ENCODE measurements at places on chromosomes 5 and 9. TPM values are rescaled to one million over a fixed set of nuclear protein-coding genes. Genes with fewer than 3 reads are reported as not detected.

The DAPK1 gene
- polyA plus RNA-seq = 65.9 TPM

The OR13D1 gene
- polyA plus RNA-seq = not detected

The LAMC3 gene
- 31.2 TPM for polyA plus RNA-seq

DNA sequence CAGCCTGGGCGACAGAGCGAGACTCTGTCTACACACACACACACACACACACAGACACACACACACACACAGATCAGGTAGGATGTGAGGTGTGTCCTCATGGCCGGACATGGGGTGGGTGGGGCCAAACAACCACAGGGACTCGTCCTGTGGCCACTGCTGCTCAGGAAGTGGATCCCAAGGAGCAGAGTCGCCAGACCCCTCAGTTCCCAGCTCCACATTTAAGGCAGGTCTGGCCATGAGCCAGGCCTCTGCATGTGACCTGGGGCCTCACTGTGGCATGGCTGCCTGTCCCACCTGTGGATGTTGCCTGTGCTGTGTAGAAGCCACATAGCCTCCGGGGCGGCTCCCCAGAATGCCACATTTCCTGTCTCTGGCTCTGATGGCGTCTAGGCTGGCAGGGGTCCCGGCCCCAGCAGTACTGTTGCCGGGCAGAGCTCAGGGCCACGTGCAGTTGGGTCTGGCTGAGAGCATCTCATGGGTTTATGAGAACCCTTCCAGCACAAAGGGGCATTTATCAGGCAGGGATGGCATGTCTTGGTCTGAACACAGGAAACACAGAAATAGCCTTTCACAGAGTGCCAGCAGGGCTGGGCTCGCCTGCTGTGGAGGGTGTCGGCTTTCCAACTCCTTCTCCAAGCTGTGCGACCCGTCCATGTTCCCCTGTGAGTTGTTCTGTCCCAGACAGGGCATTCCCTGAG is 9.9 kb upstream of the NINJ1 start:
- no peak for DNase-seq

DNA sequence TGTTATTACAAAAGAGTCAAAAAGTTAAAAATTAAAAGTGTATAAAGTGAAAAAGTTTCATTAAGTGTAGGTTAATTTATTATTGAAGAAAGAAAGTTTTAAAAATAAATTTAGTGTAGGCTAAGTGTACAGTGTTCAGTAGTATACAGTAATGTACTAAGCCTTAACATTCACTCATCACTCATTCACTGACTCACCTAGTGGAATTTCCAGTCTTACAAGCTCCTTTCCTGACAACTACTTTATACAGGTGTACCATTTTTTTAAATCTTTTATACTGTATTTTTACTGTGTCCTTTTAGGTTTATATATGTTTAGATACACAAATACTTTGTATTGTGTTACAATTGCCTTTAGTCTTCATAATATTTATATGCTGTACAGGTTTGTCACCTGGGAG is 530.2 kb upstream of the FAM174A start:
- DNase-seq = no peak

DNA sequence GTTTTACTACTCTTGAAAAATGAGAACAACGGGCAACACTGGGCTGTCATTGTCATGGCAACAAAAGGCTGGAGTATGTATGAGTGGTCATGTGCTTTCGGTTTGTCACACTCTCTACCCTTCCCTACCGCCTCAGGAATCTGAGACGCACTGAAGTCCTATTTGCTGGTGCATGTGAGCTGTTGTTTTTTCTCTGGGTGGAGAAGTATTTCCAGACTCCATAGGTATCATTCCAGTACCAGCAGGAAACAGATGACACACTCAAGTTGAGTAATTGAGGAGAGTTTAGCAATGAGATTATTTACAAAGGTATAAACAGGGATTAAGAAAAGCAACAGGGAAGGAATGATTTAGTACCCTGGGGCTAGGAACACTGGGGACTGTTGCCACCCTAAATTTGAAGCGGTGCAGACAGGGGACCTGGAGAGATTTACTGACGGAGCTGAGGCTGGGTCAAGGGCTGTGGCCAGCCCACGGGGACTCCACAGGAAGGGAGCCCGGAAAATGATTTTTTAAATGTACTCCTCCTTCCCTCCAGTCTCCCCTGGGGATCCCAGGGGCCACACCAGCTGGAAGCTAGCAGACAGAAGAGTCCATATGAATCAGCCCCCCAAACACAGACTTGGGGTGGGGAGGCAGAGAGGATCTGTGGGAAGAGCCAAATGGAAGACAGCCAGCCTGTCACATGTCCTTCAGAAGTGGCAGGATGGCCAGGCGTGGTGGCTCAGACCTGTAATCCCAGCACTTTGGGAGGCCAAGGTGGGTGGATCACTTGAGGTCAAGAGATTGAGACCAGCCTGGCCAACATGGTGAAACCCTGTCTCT is 13.2 kb upstream of the ZBTB43 start:
- DNase-seq = no peak

DNA sequence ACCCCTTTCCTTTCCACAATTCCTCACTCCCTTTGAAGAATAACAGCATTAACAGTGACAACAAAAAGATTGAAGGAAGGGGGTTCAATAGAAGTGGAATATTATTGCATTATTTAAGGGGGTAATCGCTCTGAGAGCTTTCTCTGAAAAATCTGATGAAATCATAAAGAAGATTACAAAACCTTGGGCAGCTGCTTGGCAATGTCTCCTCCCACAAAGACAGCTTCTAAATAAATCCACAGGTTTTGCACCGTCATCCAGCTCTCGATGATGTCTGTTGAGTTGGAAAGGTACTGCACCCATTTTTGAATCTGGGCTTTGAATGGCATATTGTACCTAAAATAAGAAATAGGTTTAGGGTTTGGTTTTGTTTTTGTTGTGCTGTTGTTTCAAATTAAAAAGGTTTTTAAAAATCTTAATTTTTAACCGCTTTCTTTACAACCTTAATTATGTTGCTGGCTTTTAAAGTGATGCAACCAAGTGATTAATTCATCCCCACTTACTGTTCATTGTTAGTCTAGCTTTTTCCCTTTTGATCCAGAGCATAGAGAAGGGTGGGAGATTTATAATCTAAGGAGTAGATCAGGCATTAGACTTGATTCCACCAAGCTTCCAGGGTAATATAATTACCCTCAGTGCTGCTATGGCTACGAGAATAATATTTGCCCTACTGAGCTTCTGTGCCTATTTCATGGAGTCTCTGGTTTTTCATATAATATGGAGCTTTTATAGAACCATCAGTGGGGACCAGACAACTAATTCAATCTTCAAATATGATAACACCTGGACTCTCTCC is 85.0 kb downstream of the DNAH5 start:
- DNase-seq = no peak

DNA sequence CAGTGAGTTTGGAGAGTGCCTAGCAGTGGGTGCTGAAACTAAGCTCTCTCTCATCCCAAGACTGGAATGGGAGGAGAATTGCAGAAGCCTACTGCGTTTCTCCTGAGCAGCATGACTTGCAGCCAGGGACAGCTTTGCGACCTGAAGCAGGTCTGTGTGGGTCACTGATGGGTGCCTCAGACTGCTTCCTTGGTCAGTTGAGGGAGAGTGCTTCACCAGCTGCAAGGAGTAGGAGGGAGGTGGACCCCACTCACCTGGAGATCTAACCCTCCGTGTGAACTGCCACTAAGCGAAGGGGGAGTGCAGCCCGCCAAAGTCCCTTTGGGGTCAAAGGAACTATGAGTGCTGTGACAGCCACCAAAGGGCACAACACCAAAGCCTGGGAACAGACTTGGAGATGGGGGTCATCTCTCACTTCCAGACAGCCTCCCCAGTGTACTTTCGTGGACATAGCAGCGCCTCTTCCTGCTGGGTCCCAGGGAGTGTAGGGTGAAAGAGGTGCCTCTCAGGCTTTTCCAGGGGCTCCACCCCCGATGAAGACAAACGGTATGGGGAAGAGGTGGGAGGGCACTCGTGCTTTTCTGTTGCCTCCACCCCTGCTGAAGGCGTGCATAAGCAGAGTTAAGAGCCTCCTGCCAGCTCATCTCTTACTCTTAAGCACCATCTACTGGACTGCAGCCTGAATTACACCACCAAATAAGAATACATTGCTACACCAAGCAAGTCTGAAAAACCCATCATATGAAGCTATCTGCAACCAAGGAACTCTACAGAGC is 34.3 kb upstream of the MACIR start:
- DNase-seq = no peak

- no peak for DNase-seq
These were observed 48.7 kb upstream of the NKD2 start for GRCh38 chr5:959581-960531.

Data from right renal pelvis (tissue), 4 donors.